Activated gamma-delta T cell treated with Interleukin-2 at 50 U/mL for 16 hours (primary cell): ENCODE measurements at places on chromosomes 5 and 9.

- DNase-seq = no peak
Observed at GRCh38 chr5:139368613-139369012, 14.5 kb downstream of the SLC23A1 start.

GRCh38 chr9:123282362-123283047 lies 14.1 kb upstream of the STRBP start:
- DNase-seq = no peak

DNA sequence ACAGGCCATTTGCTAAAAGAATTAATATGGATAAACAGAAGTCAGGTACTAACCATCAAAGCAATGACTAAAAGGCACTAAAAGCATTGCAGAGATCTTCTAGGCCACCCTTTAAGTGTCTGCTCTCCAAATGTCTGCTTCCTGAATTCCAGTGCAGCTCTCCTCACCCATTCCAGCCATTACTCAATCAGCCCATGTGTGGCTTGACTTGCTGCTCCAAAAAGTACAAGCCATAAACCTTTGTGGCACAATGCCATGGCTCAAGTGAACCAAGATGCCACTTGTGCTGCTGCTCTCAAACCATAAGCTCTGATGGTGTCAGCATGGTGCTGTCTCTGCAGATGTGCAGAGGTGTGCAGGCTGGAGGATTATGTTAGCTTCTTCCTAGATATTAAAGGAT lies 290.2 kb upstream of the POU5F2 start:
- DNase-seq = no peak

DNA sequence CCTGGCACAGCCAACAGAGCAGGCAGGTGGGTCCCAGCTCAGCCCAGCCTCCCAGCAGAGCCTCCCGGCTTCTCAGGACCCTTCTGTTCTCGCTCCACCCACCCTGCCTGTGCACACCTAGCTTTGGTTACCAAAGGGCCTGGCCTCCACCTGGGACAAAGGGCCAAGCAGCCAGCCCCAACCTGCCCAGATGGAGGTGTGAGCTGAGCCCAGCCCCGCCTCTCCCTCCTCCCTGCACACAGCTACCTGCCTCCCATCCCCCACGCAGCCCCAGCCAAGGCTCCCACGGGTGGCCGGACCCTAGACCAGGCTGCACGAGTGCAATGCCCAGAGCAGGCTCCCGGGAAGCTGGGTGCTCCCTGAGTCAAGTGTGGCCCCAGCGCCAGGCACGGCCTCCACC lies 5.6 kb downstream of the TPRN start:
- DNase-seq = no peak

- DNase-seq = no peak
Observed at GRCh38 chr5:158246661-158247060, 387.7 kb upstream of the CLINT1 start.

GRCh38 chr9:114738581-114739316 lies 56.8 kb upstream of the TEX48 start:
- peak; percentile 74 for DNase-seq

GRCh38 chr9:72185561-72185960 lies 36.3 kb downstream of the GDA start:
- no peak for DNase-seq

DNA sequence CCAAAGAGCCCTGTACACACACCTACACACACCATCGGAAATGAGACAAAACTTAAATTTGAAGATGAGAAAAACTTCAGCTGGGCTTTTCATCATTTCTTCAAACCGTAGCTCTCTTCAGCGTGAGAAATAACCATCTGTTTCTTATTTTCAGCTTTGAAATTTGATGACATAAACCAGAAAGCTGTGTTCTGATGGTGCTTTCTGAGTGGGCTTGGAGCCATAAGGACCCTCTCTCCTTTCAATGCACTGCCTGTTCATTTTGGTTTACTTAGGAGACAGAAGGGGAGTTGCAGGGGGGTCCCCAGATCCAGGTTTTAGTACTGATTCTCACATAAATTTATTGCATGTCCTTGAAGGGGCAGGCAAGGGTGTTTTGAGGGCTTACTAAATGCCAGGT lies 9.5 kb downstream of the FBXO10 start:
- no peak for DNase-seq

DNA sequence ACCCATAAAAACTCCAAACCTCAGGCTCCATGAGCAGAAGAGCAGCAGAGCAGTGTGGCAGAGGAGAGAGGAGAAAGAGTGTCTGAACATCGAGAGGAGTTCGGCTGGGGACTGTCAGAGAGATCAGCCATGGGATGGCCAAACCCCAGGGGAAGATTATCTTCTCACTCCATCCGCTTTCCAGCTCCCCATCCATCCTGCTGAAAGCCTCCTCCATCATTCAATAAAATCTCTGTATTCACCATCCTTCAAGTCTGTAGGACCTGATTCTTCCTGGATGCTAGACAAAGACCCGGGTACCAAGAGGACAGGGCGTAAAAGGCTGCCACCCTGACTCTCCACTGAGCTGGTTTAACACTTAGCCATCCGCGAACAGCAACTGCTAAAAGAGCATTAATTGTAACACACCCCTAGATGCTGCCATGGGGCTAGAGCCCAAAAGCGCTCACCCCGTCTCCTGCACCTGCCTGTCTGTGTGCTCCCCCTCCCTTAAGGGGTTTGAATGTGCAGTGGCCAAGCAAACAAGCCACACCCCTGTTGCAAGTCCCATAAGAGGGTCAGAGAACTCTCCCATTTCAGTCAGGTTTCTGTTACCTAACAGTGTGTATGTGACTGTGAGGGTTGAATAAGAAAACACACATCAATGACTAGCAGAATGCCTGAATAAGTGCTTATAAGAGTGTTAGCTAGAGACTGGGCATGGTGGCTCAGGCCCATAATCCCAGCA lies 13.9 kb upstream of the SELENOP start:
- no peak for DNase-seq

DNA sequence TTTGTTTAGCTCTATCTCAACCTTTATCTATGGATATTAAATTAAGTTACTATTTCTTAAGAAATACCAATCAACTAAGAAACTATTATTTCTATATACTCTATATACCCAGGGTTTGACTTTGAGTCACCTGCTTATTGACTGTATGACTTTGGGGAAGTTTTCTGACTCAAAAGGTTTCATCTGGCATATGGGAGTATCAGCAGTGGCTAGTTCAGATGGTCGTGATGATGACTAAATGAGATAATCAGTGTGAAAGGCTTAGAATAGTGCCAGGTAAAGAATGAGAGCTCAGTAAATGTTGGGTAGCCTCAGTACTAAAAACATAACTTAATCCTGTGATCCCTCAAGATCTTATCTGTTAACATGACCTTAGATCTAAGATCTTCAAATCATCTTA lies 179.7 kb upstream of the ISL1 start:
- DNase-seq = no peak

DNA sequence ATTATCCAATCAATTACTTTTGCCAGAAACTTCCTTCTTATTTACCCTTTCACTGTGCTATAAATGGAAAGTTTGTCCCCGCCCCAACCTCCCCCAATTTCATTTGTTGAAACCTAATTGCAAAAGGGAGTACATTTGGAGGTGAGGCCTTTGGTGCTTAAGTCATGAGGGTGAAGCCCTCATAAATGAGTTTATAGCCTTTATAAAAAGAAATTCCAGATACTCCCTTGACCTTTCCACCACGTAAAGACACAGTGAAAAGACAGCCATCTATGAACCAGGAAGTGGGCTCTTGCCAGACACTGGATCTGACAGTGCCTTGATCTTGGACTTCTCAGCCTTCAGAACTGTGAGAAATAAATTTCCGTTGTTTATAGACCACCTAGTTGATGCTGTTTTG lies 82.3 kb downstream of the NUDT12 start:
- no peak for DNase-seq

GRCh38 chr5:53031695-53032096 lies 42.5 kb downstream of the ITGA2 start:
- DNase-seq = no peak

- DNase-seq = no peak
Observed at GRCh38 chr5:41871852-41872251, 1.6 kb upstream of the OXCT1 start.

GRCh38 chr5:62574599-62574998 lies 4.0 kb upstream of the LRRC70 start:
- no peak for DNase-seq

DNA sequence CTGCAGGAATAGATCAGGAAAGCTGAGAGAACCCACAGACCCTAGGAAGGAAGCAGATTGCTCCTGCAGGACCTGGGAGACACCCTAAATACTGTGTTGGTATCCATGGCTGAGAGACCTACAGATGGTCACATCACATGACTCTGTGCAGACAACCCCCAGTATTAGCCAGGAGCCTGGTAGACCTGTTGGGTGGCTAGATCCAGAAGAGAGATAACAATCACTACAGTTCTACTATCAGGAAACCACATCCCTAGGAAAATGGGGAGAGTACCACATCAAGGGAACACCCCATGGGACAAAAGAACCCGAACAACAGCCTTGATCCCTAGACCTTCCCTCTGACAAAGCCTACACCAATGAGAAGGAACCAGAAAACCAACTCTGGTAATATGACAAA lies 24.2 kb upstream of the MELK start:
- no peak for DNase-seq

GRCh38 chr5:178931846-178932760 lies 8.9 kb upstream of the ZNF454 start:
- DNase-seq = no peak

DNA sequence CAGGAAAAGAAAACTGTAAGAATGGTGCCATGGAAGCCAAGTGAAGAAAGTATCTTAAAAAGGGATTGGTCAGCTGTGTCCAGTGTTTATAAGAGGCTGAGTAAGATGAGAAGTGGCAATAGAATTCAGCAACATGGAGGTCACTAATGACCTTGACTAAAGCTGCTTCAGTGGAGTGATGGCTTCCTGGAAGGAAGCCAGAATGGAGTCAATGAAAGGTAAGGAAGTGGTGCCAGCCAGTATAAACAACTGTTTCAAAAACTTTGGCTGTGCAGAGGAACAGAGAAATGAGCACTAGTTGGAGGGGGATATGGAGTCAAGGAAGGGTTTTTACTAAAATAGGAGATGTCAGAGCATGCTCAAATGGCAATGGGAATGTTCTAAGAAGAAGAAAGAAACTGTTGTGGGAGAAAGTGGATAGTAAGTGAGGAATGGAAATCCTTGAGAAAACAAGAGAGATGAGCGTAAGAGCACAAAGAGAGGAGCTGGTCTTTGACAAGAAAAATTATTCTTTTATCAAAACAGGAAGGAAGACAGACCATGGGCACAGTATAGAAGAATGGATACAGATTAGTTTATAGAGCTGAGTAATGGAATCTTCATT lies 11.1 kb upstream of the NRG2 start:
- no peak for DNase-seq

- no peak for DNase-seq
Observed at GRCh38 chr5:160159991-160160792, 40.9 kb upstream of the PWWP2A start.

GRCh38 chr9:94713436-94714215 lies 12.9 kb upstream of the AOPEP start:
- DNase-seq = no peak

DNA sequence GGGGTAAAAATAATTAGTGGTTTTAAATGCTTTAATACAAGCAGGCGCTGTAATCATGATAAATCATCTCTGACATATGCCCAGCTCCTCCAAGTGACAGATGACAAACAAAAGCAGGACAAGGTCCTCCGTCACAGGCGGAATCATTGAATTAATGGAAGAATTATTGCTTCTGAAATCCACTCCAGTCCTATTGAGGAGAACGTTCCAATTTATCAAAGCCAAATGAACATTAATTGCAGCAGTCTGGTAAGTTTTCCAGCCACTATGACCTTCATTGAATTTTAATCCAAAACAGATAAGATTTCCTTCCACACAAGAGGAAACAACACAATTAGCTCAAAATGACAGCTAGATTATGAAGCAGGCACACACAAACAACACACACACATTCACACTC lies 136.8 kb downstream of the ASTN2 start:
- no peak for DNase-seq

- peak; percentile 78 for DNase-seq
Observed at GRCh38 chr5:5494489-5495402, 72.3 kb downstream of the ICE1 start.

DNA sequence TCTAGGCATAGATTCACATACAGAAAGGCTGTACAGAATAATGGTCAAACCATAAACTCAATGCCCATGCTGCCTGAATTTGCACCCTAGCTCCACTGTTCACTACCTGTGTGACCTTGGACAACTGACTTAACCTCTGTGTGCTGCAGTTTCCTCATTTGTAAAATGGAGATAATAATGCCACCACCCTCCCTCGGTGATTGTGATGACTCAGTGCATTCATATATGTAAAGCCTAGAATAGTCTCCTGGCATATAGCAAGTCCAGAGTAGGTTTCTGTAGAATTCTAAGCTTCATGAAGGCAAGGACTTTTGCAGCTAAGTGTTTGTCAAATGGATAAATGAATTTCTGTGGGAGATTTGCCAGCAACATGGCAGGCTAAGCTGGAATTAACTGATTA lies 297.8 kb upstream of the NR4A3 start:
- no peak for DNase-seq

DNA sequence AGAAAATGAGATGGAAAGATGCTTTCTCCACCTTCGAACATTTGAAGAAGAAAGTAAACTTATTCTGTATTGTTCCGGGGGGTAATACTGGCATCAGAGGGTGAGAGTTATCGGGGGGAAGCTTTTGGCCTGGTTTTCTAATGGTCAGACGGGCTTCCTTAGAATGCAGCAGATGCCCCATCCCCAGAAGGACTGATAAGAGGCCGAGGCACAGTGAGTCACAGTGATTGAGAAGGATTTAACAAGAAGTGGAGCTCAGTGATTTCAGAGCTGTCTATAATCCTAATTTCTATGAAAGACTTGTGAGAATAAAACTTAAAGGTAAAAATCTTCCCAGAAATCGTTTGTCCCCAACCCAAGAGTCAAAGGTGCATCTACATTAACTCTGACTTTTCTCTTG lies 123.9 kb downstream of the DOCK8 start:
- DNase-seq = no peak

- no peak for DNase-seq
Observed at GRCh38 chr9:3241290-3241689, 284.5 kb downstream of the RFX3 start.

DNA sequence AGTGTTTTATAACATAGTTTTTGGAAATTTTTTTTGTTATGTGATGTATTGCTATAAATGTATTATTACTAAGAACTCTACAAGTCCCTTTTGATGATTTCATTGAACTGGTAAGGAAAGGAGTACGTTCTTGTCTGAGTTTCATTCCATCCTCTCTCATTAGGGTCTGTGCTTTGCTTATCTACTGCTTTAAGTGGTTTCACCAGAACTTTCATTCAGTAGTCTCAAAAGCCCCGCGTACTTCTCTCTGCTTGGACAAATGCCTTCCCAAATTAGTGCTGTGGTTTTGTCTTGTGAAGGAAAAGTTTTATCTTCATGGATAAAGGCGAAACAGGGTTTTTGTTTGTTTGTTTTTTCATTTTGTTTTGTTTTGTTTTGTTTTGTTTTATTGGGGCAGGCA lies 469.8 kb upstream of the WWC1 start:
- DNase-seq = no peak
